Gastroesophageal sphincter (tissue), 4 donors: ENCODE measurements at places on chromosomes 1 and 21.
A peak's percentile ranks its signal among the peaks of the same experiment; 100 is the strongest.

DNA sequence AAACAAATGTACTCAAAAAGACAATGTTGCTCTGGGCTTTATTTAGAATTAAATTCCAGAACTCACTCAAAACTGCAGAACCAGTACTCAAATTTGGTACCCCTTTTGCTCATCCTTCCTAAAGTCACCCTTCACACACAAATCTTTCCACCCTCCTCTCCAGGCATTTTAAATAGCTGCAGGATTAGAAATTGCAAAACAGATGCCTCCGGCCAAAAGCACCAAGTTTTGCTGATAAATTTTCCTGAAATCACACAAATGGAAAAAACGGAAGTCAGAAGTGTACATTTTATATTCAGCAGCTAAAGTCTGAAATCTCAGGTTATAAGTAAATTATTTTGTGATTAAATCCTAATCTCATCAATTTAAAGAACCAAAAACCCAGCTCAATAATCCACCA, 147.0 kb downstream of the NRIP1 start:
- ATAC-seq, result no peak

GRCh38 chr1:5913876-5914275, 78.3 kb downstream of the NPHP4 start:
- ATAC-seq, result no peak

GRCh38 chr21:42229676-42230075, 10.7 kb downstream of the ABCG1 start:
- ATAC-seq, result no peak

DNA sequence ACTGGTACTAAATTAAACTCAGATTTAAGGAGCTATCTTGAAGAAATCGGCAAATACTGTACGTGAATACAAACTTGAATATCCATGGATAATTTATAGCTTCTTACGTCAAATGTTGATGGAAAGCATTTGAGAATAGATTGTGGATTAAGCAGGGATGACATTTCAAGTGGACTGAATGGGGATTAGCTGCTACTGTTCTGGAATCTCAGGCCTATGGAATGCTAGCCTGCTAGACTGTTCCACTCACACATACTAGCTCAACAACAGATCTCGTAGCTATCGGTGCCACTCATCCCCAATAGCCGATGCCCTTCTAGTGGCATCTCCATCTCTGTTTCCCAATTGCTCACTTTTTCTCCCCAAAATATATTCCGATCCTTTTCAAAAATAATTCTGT, 62.0 kb upstream of the USP25 start:
- ATAC-seq, result no peak

DNA sequence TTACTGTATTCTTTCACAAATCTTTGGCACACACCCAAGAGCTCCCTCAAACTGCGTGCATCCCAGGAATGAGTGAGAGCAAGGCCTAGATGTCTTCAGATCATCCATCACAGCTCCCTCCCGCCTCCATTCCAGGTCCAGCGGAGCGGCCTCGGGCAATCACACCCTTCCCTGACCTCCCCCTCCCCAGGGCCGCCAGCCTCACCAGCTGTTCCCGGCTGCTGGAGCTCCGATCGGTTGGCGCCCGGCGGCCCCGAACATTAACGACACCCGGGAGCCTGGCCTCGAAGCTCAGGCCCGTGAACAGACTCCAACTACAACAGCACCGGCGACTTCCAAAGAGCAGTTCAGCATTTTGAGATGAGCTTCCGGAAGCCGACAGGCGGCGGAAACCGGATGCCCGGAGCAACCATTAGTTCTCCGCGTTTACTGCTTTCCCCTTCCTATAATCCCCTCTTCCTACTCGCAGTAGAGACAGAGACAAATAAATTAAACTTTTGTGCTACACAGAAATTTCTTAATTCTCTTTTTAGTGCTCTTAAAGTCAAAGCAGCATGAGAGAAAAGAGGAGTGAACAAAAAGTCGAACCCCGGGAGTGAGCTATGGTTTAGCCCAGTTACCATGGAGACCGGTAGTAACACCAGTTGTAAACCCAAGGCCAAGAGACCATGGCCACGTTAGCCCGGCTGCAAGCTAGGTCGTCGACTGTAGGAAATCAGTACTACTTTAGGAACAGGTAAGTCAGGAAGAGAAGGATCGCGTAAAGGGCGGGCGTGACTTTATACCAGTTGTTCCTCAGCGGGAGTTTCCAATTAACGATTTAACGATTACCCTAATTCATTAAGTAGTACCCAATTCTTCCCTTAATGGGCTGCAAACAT, at the start of the genes GPATCH2 and SPATA17:
GPATCH2 (minus strand) TSS at position 380 of the 881 bp plus-strand sequence; CDS start at position 261, 119 bp downstream.
SPATA17 (plus strand) TSS at position 634 of the 881 bp plus-strand sequence; CDS start at position 669, 35 bp downstream.
- peak; percentile 95 for ATAC-seq

GRCh38 chr1:56071351-56071750, 508.0 kb downstream of the PLPP3 start:
- ATAC-seq, result no peak

GRCh38 chr21:39576518-39577128, 36.1 kb upstream of the B3GALT5 start:
- no peak for ATAC-seq

DNA sequence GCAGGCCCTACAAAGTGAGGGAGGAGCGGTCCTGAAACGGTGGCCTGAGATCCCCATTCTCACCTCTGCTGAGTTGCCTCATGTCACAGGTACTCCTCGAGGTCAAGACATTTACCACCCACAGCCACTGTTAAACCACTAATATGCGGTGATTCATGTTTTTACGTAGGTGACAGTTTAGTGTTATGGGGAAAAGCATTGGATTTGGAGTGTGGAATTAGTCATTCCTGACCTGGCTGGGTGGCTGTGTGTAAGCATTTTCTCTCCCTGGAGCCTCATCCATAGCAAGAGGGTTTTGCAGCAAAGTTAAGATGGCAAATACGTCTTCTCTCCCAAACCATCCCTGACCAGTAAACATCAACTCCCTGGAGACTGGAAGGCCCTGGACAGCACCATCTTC, 57.8 kb upstream of the KCNJ6 start:
- no peak for ATAC-seq
